SJCRH30 (cell line): ENCODE measurements at places on chromosomes 12 and 14. TPM values are rescaled to one million over a fixed set of nuclear protein-coding genes. Genes with fewer than 3 reads are reported as not detected.

Gene CDK4
- 5,376 and 5,685 TPM in 2 replicates for total RNA-seq

Gene CLEC4D
- total RNA-seq = 0.61 TPM in 1 of 2 replicates, not detected in the other

Gene CHPT1
- 19.7 and 22.4 TPM in 2 replicates for total RNA-seq

Gene PTGDR
- not detected in 2 replicates for total RNA-seq

GRCh38 chr12:13022851-13023271 lies 21.3 kb upstream of the FAM234B start:
- H3K4me1 ChIP-seq = peaks cover 11% of the 10 kb centered on the region
- H3K27me3 ChIP-seq = no peaks in the 10 kb centered on the region
- H3K27ac ChIP-seq = no peak overlapping the region
- DNase-seq = no peak
- H3K36me3 ChIP-seq = no peaks in the 10 kb centered on the region
- H3K4me3 ChIP-seq = no peak overlapping the region

GRCh38 chr12:8609061-8609570 lies 3.5 kb downstream of the AICDA start:
- H3K4me1 ChIP-seq = peaks cover 16% of the 10 kb centered on the region
- peak; percentile 64 for DNase-seq
- H3K4me3 ChIP-seq = no peak overlapping the region
